ENCODE measurements at places on chromosomes 6 and 20.

- DNase-seq: no peak
Measured at GRCh38 chr20:4810426-4811019, 88.8 kb downstream of the PRND start.

GRCh38 chr6:151702851-151703658 is 104.4 kb upstream of the ESR1 start:
- no peak for DNase-seq

GRCh38 chr6:39561536-39562266 is 163.5 kb downstream of the KIF6 start:
- DNase-seq: no peak

DNA sequence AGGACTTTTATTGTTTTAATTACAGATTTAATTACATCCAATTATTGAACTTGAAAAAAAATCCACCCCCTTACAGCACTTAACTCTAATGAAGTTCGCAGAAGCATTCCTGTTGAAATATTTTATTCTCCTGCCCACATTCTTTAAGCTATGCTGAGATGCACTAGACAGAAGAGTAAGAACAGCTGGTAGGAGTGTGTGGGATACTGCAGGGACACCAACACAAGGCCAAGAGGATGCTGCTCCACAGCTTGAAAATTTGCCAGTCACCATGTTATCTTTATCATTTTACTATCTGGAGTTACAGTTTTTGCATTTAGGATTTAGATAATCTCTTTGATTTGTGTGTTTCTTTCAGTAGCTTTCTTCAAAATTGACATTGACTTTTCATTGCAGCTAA is 180.7 kb downstream of the EPHA7 start:
- DNase-seq: no peak

GRCh38 chr6:129497481-129498441 is 212.2 kb downstream of the ARHGAP18 start:
- DNase-seq: no peak

All from AG04450 (cell line).